ENCODE measurements at places on chromosomes 7 and 10.
A peak's percentile ranks its signal among the peaks of the same experiment; 100 is the strongest.

DNA sequence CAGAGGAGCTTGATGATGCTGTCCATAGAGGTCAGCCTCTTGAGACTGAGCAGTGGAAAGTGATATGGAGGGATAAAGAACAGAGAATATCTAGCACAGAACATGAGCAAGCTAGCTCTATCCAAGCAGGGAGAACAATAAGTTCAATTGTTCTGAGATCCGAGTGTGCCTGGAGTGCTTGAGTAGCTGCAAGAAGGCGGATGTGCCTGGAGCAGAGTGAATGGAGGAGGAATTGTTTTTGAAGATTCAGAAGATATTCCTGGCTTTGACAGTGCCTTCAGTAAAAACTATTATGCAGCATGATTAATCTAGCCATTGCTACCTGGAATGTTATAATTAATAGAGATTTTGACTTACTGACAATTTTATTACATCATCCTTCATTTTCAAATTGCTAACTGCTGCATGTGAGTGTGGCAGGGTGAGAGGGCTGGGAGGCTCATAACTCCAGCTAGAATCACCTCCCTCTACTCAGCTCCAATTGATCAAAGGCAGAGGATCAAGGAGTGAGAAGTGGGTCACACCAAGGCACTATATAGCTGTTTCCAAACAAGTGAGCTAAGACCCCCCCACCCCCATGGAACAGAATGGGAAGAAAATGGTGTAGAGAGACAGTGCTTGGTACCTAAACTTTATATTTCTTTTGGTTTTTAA is 302.8 kb downstream of the ADRA2A start:
- DNase-seq = no peak

GRCh38 chr10:82308641-82309040 is 433.6 kb downstream of the NRG3 start:
- DNase-seq = no peak

DNA sequence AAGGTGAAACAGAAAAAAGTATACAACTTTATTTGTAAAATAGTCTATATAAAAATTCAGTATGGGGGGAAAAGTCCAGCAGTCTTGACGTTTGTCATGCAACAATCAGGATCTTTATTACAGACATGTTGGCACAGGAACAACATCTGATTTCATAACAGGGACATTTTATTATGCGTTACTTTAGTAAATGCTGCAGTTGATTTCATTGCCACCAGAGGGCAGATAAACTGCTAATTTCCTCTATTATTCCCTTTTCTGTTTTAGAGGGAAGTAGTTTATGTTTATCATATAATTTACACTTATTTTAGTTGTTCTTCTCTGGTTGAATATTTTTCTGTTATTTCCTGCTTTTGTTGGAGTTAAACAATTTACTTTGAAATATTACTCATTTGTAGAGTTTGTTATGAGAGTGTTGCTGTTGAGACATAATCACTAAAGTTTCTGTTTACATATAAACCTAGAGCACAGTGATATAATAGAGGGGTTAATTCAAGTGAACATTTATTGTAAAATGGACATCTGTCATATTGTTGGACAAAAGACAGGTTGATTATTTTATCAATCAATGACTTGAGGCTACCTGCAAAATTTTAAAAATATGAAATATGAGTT is 3.3 kb downstream of the PLXDC2 start:
- peak; percentile 36 for DNase-seq

DNA sequence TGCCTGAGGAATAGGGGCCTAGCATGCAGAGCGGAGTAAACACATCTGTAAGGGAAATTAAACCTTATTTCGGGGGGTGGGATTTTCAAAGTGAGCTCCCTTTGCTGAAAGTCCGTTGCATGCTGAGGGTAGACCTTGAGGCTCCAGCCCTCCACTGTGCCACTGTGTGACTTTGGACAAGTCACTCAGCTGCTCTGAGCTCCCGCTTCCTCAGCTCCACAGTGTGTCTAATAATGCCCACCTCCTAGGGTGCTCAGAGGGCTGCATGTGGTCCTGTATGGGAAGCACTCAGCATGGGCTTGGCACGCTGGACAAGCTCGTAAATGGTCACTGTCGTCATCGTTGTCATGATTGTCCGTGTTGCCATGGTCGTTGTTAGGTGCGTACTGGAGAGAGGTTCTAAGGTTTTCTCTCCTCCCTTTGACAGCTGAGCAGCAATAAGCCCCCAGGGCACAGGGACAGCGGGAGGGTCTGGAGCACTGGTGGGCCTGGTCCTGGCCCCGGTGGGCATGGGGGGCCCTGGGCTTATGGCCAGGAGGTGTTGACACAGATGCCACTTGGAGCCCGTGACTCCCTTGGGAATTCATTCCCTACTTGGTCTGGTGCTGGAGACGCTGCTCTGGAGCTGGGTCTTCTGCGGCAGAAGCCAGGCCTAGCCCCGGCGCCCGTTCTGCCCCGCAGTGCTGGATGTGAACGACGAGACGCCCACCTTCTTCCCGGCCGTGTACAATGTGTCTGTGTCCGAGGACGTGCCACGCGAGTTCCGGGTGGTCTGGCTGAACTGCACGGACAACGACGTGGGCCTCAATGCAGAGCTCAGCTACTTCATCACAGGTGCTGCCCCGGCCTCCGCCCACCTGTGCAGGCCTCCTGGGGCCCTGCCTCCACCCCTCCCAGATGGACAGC is 13.1 kb downstream of the C10orf105 start:
- no peak for DNase-seq

DNA sequence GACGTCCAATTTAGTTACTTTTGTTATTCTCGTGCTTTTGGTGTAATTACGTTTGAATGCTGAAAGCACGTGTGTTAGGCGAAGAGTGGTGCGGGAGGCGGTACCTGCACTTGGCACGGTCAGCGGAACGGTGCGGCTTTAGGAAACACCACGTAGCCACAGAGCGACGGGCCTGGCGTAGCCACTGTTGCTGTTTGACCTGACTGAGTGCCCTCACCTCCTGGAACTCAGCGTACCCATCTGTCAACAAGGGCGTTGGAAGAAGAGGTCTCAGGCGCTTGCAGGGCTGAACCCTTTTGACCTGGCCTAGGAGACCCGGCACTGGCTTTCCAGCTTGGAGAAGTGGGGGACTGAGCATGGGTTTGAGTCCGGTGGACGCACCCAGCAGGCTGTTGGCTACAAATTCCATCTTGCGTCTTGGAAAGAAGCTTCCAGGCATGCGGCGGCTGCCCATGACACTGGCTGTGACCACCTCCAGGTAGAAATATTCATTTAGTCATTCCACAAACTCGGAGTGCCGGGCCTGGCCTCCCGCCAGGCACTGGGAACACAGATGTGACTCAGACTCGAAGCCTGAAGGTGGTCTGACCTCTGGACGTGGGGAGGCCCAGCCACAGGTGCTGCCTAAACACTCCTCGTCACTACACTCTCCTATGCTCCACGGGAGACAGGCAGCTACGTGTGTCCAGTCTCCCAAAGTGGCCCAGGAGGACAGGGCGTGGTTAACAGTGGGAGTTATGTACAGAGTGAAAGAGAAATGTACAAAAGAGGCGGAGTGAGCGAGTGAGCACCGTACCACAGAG is 22.2 kb downstream of the FAM20C start:
- no peak for DNase-seq

- DNase-seq = no peak
These were observed 34.7 kb upstream of the C10orf71 start for GRCh38 chr10:49264177-49264677.

- no peak for DNase-seq
These were observed 684.0 kb downstream of the GRID1 start for GRCh38 chr10:85682621-85683020.

- DNase-seq = no peak
These were observed 142.8 kb upstream of the PHYHIPL start for GRCh38 chr10:59033622-59034021.

- no peak for DNase-seq
These were observed 31.8 kb upstream of the LSM8 start for GRCh38 chr7:118152149-118152548.

DNA sequence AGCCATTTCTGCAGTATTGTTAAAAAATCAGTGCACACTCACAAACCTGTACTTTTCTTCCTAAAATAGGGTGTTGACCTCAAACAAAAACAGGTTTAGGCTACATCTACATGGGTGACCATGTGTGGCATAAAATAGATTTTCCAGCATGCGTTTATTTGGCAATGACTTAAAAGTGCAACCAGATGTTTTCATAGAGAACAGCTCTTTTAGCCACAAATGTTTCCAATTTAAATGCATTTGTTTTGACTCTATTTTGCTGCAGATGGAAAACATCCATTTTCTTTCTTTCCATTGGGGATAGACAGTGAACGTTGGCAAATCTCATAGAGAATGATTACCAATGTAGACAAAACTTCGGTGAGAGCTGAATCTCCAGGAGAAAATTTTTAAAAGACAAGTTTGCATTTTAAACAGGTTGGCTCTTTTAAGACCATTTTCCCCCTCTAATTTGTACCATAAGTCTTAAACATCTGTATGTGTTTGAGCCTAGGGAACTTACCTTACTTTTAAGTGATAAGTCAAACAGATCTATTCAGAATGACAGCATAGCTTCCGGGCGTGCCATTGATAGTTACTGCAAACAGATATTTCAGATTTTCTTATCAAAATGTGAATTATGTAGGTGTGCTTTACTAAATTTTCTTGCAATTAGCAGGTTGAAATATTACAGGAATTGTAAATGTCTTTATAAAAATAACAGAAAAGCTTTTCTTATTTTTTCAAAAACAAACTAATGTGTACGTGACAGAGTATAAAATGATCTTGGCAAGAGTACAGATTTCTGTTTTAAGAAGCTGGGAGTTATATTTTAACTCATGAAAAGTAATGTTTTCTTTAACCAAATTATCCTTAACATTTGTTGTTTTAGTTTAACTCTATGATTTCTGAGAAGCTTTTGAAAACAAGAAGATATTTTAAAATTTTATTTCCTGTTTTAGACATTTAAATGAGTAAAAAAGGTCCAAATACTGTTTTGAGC is 144.9 kb downstream of the HGF start:
- DNase-seq = no peak
